A549 treated with CORT108297 at 1 μM for 4 hours (cell line): ENCODE measurements at places on chromosomes 12 and 14. TPM values are rescaled to one million over a fixed set of nuclear protein-coding genes. Genes with fewer than 3 reads are reported as not detected.

PXN gene
- total RNA-seq = 162 to 192 TPM (median 177 TPM) in 5 replicates

AKAP5 gene
- 0.29 to 0.41 TPM (median 0.40 TPM) in 5 replicates for total RNA-seq

TTLL5 gene
- total RNA-seq = 12.5 to 14.4 TPM (median 13.4 TPM) in 5 replicates

SDR9C7 gene
- not detected in 5 replicates for total RNA-seq

GPR84 gene
- not detected in 5 replicates for total RNA-seq

TOMM20L gene
- not detected in 5 replicates for total RNA-seq

CBLN3 gene
- 0.81 to 1.5 TPM (median 1.4 TPM) in 5 replicates for total RNA-seq

EFS gene
- total RNA-seq = not detected in 5 replicates

KCNMB4 gene
- total RNA-seq = 0.16 to 0.47 TPM (median 0.20 TPM) in 5 replicates

PPP4R4 gene
- 0.17 to 0.40 TPM (median 0.29 TPM) in 5 replicates for total RNA-seq

DDX47 gene
- total RNA-seq = 83.8 to 117 TPM (median 89.7 TPM) in 5 replicates

CCND2 gene
- not detected in 5 replicates for total RNA-seq

GNB3 gene
- 0.72 to 3.3 TPM (median 2.2 TPM) in 5 replicates for total RNA-seq

MORN3 gene
- total RNA-seq = 0.12 to 0.51 TPM (median 0.23 TPM) in 5 replicates

LTBP2 gene
- 9.9 to 14.2 TPM (median 11.0 TPM) in 5 replicates for total RNA-seq

LRRC43 gene
- total RNA-seq = 0.07 to 0.37 TPM (median 0.21 TPM) in 5 replicates

FOXG1 gene
- total RNA-seq = 0.06 to 0.15 TPM (median 0.11 TPM) in 5 replicates

NPFF gene
- total RNA-seq = not detected in 5 replicates

DGKA gene
- 14.3 to 21.8 TPM (median 17.7 TPM) in 5 replicates for total RNA-seq

KRT6A gene
- total RNA-seq = 1.4 to 2.9 TPM (median 1.6 TPM) in 5 replicates

TPH2 gene
- total RNA-seq = 0.03 to 0.07 TPM in 2 of 5 replicates, not detected in the others

ZBTB1 gene
- total RNA-seq = 19.6 to 25.2 TPM (median 22.9 TPM) in 5 replicates

RPGRIP1 gene
- total RNA-seq = 0.13 to 0.24 TPM (median 0.19 TPM) in 5 replicates

C3AR1 gene
- total RNA-seq = not detected in 5 replicates

COPZ1 gene
- total RNA-seq = 209 to 318 TPM (median 228 TPM) in 5 replicates

FLRT2 gene
- total RNA-seq = 3.1 to 4.1 TPM (median 3.3 TPM) in 5 replicates

KLHL33 gene
- 0.01 to 0.02 TPM in 2 of 5 replicates, not detected in the others for total RNA-seq

IL22 gene
- total RNA-seq = not detected in 5 replicates

KRT71 gene
- total RNA-seq = 0.05 TPM in 1 of 5 replicates, not detected in the others

KRT85 gene
- total RNA-seq = 0.02 to 0.06 TPM (median 0.05 TPM) in 3 of 5 replicates, not detected in the others

PNN gene
- 38.7 to 58.4 TPM (median 44.1 TPM) in 5 replicates for total RNA-seq

A2M gene
- 0.27 TPM in 1 of 5 replicates, not detected in the others for total RNA-seq

BICDL1 gene
- 2.7 to 4.8 TPM (median 4.3 TPM) in 5 replicates for total RNA-seq

RPL36AL gene
- total RNA-seq = 408 to 497 TPM (median 411 TPM) in 5 replicates

MYO1A gene
- total RNA-seq = 0.09 to 0.41 TPM (median 0.22 TPM) in 5 replicates

FBRSL1 gene
- 58.1 to 94.9 TPM (median 85.7 TPM) in 5 replicates for total RNA-seq

TAS2R7 gene
- not detected in 5 replicates for total RNA-seq

OR2AP1 gene
- total RNA-seq = not detected in 5 replicates

SELPLG gene
- total RNA-seq = 0.63 to 1.4 TPM (median 0.83 TPM) in 5 replicates

RTL1 gene
- 0.26 to 0.31 TPM (median 0.30 TPM) in 5 replicates for total RNA-seq

PLEKHG7 gene
- total RNA-seq = 0.06 to 0.14 TPM (median 0.06 TPM) in 3 of 5 replicates, not detected in the others

HCAR1 gene
- 0.01 to 0.06 TPM (median 0.02 TPM) in 5 replicates for total RNA-seq

CD27 gene
- not detected in 5 replicates for total RNA-seq

ERBB3 gene
- total RNA-seq = 1.0 to 1.8 TPM (median 1.6 TPM) in 5 replicates
